ENCODE measurements at places on chromosomes 5 and 9.

GRCh38 chr5:51694826-51695225 lies 311.6 kb downstream of the ISL1 start:
- DNase-seq = no peak

DNA sequence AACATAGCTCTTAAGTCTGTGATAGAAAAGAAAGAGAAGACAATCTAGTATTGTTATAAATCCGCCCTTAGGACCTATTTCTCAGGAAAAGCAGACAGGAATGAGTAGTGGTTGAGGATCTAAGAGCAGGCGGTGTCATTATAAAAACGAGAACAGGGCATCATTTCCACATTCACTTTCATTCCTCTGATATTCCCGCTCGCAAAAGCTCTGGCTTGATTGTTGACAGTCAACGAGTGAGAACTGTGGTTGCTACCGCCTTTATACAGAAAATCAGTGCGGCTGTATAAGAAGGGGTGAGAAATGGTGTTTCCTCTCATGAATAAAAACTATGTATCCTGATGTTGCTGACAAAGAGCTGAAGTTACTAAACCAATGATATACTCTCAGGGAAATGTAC lies 1409.6 kb upstream of the WWC1 start:
- no peak for DNase-seq

GRCh38 chr5:93590493-93590892 lies 7.5 kb downstream of the NR2F1 start:
- DNase-seq = no peak

DNA sequence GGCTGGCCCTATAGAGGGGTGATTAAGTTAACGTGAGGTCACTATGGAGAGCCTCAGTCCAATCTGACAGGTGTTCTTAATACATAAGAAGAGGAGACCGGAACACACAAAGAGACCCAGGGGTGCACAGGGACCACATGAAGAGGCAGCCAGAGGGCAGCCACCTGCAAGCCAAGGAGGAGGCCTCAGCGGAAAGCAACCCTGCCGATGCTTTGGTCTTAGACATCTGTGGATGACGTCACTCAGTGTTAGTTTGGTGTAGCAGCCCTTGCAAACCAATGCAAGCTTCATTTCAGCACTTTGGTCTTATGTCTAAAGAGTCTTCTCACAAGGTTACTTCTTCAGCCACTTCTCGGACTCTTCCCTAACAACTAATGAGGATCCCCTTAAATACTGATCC lies 47.6 kb upstream of the GRHPR start:
- no peak for DNase-seq

DNA sequence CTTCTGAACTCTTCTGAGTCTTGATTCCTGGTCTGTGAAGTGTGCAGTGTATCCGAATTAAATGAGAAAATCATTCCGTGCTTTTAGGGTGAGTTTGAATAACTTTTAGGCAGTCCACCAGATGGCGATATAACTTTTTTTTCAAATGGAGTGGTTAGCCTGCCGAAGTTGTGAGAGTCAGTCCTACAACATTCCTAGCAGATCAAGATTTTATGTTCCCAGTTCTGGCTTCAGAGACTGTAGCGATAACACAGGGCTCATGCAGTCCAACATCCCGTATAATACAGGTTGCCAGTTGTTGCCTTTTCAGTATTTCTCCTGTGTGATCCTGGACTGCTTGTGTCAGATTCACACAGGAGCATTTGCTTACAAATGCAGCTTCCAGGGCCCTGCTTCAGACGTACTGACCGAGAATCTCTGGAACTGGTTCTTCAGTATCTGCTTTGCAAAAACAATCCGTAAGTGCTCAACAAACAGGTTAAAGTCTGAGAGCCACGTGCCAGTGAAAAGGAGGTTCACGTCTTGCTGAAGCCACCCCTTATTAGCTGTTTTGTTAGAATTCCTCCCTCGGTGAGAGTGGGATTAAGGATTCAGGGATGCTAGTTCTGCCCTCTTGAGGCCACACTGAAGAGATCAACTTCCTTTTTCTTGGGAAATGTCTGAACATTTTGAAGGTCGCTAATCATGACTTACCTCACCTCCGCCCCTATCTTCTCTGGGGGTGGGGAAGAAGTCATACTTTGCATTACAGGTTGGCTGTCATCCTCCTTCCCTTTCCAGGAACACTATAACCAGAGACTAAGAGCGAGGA lies 22.8 kb downstream of the SMIM3 start:
- peak; percentile 40 for DNase-seq

- no peak for DNase-seq
Measured at GRCh38 chr9:38337181-38337580, 55.3 kb upstream of the ALDH1B1 start.

DNA sequence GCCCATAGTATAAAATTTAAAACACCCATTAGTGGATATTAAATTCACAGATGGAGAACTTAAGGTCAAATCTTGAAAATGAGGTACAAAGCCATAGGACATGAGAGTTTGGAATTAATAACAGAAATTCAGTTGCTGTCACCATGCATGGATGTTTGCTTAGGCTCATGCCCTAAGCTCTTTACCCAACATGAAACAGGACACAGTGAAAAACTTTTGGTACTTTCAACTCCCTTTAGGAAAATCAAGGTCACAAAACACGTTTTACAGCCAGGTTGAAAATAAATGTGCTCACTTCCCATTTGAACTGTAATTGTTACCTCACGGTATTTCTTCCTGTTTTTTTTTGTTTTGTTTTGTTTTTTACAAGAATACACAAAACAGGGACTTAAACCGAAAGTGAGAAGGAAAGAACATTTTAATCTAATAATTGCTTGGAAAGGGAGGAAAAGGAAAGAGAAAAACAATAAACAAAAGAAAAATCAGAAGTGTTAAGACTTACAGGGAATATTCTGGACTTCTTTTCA lies 6.1 kb upstream of the TOPORS start:
- DNase-seq = no peak

DNA sequence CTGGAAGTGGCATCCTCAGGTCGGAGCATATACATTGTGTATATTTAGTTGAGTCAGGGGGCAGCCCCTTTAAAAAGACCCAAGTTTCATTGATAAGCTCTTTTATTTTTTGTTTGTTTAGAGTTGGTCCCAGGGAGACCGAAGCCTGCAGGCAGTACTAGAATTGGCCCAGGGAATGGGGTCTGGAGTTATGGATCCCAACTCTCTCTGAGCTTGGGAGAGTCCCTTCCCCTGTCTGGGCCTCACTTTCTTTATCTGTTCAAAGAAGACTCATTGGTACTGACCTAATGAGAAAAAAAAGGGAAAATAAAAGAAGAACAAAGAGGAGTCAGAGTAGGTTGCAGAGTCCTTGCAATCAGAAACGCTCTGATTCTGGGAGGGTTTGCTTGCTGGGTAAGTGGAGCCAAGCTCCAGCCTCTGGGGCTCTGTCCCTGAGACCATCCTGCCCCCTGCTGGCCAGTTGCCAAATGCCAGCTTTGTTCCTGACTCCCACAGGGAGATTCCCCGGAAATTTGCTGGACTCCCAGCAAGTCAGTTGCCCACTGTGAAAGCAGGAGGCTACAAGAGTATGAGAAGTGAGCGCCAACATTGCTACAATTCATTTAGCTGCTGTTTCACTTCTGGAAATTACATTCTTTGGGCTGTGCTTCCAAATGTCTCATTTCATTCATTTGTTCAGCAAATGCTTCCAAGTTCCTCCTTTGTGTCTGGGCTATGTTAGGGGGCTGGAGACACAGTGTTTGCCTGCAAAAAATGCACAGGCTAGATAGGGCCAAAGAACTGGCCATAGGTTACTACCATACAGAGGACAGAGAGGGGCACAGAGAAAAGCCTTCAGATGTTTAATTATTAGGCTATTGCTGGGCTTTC lies 156.2 kb downstream of the MELK start:
- DNase-seq = peak; percentile 33

GRCh38 chr5:76947082-76947503 lies 5.8 kb upstream of the CRHBP start:
- DNase-seq = no peak

DNA sequence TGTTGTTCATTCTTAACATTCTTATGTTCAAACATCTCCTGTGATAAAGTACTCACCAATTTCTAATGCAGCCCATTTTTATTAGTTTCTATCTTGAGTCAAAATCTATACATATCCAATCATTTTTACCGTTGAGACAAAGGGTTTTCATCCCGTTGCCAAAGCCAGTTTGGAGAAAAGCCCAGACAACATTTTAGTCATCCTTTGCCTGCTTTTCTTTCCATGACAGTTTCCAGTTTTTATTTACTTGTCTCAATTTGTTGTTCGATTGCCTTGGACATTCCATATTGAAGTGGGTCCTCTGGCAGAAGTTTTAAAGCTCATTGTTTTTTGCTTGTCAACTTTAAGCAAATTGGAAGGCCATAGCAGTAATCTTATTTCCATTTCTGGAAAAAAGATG lies 123.9 kb downstream of the RAB3C start:
- DNase-seq = no peak

DNA sequence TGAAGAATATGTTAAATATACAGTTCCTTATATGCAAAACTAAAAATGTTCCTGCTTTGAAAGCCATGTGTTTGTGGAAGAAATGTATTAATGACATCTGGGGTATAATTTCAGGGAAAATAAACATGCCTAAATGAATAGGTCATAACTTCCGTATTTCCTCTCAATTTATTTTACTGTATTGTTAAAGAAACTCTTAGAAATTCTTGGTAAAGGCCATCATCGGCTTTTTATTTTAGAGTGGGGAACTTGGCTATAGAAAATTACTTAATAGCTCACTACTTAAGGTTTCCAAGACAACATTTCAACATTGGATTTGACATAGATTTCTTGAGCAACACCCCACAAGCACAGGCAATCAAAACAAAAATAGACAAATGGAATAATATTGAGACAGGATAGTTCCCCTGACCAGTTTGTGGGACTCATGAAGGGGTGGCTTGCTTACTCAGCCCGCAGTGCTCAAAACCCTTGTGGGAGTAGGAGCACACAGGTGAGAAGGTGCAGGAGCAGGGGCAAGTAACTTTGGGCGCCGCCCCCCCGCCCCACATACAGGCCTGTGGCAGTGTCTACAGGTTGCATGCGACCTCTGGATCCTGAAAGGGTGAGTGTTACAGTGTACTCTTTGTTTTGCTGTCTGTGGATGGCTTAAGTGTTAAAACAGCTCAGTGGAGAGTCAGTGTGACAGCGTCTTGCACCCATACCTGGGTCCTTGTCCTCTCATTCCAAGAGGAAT lies 891.4 kb upstream of the C9orf72 start:
- no peak for DNase-seq

GRCh38 chr5:114346181-114346580 lies 15.7 kb upstream of the KCNN2 start:
- DNase-seq = no peak

GRCh38 chr5:52798938-52799337 lies 11.2 kb downstream of the ITGA1 start:
- no peak for DNase-seq

DNA sequence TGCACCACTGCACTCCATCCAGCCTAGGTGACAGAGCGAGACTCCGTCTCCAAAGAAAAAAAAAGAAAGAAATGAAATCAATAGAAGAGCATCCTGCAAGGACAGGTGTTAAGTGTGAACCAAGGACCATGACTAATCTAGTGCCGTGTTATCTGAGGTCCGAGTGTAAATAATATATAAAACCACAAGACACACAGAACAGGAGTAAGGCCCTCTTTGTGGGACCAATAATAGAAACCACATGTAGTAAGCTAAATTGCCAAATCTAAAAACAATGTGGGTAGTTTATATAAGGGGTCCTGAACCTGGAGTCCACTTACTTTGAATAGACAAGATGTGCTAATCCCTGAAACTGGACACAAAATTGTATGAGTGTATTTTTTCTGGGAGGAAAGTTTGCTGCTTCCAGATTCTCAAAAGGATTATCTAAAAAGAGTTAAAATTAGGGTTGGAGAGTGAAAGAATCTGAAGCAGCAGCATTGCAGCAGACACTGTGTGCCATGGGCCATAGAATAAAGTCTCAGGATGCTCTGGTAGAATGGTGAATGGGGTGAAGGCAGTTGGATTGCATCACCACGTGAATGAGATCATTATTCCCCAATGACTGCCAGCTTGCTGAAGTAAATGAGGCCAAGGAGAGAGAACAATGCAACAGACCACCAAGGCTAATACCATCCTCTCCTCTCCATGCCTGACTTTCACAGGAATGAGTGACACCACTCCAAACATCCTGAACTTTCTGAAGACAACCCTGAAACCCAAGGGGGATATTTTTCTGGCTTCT lies 222.7 kb downstream of the DCP2 start:
- no peak for DNase-seq

GRCh38 chr9:81879501-81879916 lies 48.7 kb upstream of the SPATA31D4 start:
- no peak for DNase-seq

GRCh38 chr5:180067986-180068385 lies 3.6 kb downstream of the RNF130 start:
- no peak for DNase-seq

- peak; percentile 86 for DNase-seq
Measured at GRCh38 chr5:37837414-37838032, 2.3 kb downstream of the GDNF start.

GRCh38 chr5:11104210-11104609 lies 343.2 kb upstream of the DAP start:
- no peak for DNase-seq

DNA sequence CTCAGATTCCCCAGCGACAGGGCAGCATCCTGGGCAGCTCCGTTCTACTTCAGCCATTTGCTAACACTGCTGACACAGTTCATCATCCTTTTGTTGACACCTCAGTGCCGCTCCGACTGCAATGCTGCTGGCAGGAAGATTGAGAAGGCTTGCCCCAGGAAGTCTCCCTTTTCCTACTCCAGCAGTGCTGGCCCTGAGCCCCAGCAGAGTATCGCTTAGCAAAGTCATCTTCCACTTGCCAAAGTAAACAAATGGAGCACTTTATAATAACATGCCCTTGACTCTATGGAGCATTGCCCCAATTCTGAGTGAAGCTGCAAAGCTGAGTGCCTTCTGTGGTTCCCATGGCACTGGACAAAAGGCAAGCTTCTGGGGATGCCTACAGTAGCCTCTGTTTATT lies 32.2 kb downstream of the PRLR start:
- DNase-seq = peak; percentile 88

DNA sequence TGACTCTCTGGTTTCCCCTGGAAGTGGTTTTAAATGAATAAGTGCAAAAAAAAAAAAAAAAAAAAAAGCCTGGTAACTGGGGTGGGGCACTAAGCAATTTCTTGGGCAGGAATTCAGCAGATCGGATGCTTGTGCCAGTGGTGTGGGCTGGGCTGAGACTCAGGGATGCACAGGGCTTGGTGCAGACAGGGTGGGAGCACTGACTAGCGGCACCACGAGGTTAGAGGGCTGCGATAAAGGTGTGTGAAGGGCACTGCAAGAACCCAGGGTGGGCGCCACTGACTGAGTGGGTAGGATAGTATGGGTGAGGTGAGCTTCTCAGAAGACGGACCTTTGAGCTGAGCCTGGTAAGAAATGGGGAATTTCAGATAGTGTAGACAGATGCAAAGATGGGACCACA lies 45.5 kb upstream of the CPLX2 start:
- DNase-seq = no peak

DNA sequence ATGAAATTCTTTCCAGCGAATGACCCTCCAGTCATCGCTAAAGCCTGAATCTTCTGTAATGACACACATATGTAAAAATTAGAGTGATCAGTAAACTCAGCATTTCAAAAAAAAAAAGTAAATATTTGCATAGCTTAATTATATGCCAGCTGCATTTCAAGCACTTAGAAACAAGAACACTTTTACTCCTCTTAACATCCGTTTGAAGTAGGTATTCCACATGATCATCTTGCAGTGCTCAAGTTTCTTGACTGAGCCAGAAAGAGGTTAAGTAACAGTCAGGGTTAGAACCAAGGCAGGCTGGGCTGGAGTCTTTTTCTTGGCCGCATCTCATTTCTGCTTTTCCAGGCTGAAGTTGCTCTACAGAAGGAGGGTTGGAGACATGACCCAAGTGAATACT lies 27.6 kb downstream of the EGFLAM start:
- no peak for DNase-seq

- DNase-seq = no peak
Measured at GRCh38 chr9:112180387-112180881, 5.3 kb upstream of the SUSD1 start.
